ENCODE measurements at places on chromosomes 16 and 17.

DNA sequence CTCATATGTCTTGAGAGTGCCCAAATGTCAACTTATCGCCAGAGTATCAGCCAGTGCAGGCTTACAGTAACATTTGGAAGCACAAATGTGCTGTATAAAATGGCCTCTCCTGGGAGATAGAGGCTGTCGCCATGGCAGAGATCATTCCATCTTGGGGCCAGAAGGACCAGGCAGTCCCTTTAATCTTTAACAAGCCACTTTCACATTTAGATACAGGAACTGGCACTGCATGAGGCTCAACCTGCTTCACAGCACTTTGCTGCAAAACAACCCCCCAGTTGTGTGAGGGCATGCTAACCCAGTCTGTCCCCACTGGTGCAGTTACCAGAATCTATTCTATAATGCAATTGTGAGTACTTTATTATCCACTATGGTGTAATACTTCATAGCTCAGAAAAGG lies 4.7 kb upstream of the RFFL start:
- DNase-seq = no peak

DNA sequence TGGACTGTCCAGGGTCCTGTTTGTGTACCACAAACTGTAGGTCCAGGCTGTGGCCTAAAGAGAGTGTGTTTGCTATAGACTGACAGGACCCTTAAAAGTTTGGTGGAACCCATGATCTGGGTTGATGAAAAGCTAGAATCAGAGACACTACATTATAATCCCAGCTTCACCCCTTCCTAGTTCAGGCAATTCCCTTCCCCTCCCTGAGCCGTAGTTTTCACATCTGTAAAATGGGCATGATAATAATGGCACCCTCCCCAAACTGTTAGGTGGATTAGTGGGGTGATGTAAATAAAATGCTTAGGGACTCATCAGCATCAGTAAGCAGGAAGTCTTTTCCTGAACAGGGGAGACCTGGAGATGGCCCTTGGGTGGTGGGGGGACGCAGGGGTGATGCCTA lies 2.5 kb downstream of the SCNN1B start:
- no peak for DNase-seq

- no peak for DNase-seq
Observed at GRCh38 chr17:60525328-60525684, 736 bp downstream of the APPBP2 start.

DNA sequence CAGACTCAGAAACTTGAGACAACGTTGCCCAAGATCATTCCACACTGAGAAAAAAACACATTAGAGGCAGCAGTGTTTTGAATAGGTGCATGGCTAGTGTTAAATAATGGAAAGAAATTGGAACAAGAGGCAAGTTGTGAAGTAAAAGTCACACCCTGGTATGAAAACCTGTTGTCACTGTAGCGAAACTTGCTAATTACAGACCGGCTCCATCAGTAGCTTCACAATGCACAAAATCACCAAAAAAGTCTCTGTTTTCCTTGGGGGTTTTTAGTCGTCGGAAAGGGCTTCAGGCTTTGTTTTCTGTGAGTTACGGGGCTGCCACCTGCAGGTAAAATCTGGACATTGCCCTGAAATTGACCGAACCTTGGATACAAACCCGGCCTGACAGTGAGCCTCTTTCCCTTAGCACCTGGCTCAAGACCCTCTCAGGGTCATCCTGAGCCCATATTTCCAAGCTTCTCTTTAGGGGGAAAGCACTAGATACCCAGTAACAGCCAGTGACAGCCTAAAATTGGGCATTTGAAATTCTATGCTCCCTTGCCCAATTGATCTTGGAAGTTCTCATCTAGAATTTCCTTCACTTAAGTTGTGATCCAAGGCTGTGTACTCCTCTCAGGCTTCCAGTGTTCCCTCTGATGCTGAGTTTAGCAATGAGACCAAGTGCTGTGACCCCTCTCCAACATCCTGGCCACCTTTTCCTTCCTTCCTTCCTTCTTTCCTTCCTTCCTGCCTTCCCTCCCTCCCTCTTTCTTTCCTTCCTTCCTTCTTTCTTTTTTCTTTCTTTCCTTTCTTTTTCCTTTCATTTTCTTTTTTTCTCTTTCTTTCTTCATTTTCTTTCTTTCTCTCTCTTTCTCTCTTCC lies 7.2 kb upstream of the GRB2 start:
- peak; percentile 33 for DNase-seq

DNA sequence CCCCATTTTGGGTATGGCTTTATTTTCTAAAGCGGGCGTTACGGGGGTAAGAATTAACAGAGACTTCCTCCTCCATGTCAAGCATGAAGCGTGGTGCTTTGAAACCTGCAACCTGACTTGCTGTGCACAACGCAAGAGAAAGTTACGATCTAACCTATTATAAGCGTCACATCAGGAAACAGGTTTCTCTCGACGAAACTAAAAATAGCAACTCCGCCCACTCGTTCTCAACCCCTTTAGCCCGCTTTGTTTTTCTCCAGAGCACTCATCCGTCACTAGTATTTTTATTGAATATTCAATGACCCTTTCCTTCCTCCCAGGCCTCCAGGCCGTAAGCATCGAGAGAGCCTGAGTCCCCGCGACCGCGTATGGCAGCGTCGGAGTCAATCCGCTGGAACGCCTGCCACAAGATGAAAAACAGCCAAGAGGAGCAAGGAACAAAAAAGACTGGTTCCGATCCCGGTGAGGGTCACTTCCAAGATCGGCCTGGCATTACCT lies 555 bp downstream of the NUP88 start:
- peak; percentile 9 for DNase-seq

DNA sequence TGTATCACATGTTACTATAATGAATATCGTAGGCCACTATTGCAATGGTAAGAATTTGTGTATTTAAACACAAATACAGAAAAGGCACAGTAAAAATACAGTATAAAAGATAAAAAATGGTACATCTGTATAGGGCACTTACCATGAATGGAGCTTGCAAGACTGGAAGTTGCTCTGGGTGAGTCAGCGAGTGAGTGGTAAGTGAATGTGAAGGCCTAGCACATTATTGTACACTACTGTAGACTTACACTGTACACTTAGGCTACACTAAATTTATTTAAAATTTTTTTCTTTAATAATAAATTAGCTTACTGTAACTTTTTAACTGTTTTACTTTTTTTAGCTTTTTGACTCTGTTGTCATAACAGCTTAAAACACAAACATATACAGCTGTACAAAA lies 42.5 kb downstream of the AKAP10 start:
- DNase-seq = no peak

GRCh38 chr16:15803618-15804017 lies 53.2 kb downstream of the MYH11 start:
- DNase-seq = no peak

DNA sequence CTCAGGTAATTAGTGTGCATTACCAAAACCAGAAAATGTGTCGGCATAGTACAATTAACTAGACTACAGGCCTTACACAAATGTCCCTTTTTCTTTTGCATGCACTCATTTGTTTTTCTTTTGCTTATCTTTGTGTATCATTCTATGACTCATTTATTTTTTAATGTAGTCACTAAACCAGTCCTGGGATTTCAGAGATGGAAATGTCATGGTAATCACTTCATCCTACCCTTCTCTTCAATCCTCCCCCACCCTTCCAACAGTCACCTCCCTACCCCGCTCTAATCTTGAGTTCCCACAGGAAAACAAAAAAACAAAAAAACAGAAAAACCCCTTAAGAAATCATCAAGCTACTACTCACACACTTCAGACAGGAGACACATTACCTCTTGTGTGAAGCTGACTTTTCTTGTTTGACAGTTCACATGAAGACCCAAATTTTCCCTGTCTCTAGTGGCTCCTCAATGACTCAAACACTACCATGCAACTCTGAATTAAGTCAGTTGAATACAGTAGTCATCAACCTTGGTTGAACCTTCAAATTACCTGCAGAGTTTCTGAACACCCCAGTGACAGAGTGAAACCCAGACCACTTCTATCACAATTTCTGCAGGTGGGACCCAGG lies 242.4 kb upstream of the SALL1 start:
- DNase-seq = no peak
